ENCODE measurements at places on chromosomes 3 and 15.
A peak's percentile ranks its signal among the peaks of the same experiment; 100 is the strongest.

DNA sequence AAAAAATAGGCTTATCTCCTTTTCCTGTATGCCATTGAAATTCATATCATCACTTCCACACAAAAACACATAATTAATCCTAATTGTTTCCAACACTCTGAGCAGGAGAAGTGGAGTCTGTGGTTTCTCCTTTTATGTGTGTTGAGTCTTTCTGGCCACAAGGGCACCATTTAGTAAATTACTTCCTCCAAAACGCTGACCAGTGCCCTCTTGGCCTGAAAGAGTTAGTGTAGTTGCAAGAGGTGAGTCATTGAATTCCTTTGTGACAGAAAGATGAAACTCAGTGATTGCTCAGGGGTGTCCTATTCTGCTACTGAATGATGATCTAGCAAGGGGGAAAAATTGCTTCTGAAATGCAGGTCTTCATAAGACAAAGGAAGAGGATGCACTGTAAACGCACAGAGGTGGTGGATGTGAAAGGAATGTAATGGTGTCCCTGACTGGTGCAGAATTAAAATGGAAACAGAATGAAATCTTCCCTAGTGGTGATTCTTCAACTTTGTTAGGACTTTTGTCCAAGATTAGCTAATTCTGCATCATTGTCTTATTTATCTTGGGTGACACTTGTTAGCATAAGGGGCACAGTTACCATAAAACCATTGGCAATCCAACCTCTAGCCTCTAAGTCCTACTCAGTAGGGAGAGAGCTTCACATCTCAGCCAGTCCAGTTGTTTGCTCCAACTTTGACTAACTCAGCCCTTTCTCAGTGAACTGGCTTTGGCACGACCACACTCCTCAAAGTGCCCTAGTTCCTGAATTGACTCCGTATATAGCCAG is 208.4 kb upstream of the NANOGP8 start:
- DNase-seq: no peak

- DNase-seq: peak; percentile 47
Measured at GRCh38 chr15:31439328-31439727, 112.7 kb downstream of the KLF13 start.

GRCh38 chr3:54533856-54534255 is 394.0 kb downstream of the LRTM1 start:
- no peak for DNase-seq

DNA sequence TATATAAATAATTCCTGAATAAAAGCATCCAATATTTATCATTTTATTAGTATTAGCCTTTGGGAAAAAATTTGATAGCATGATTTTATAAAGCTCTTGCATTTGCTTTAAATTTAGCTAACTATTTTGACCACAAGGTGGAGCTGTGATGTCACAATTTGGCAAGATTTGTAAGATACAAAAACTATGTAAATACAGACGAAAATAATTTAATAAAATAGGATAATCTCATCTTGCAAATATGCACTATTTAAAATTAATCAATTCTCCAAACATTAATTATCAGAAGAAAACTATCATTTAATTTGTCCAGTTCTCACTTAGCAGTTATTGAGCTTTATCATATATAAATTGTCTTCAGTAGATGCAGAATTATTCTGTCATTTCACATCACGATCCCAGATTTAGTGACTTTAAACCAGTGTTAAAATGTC is 95.4 kb downstream of the PLOD2 start:
- DNase-seq: no peak
